ENCODE measurements at places on chromosomes 4 and X.
A peak's percentile ranks its signal among the peaks of the same experiment; 100 is the strongest.

- DNase-seq = no peak
These were observed 497.1 kb downstream of the FAT4 start for GRCh38 chr4:125811892-125812291.

DNA sequence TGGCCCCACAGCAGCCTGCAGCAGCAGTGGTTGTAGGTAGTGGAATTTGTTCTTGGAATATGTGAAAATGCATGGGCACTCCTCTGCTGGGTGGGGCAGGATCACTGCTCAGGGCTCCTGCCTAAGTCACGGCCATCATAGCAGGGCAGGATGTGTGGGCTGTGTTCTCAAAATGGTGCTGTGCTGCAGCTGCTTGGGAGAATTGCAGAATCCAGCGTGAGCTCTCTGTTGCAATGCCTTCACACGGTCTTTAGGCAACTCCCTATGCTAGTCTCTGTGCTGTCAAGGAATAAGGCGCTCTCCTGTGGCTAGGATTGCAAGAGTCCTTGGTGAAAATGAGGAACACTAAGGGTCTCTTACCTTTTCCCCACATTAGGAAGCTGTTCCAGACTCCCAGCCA, 42.9 kb downstream of the F8 start:
- no peak for DNase-seq

DNA sequence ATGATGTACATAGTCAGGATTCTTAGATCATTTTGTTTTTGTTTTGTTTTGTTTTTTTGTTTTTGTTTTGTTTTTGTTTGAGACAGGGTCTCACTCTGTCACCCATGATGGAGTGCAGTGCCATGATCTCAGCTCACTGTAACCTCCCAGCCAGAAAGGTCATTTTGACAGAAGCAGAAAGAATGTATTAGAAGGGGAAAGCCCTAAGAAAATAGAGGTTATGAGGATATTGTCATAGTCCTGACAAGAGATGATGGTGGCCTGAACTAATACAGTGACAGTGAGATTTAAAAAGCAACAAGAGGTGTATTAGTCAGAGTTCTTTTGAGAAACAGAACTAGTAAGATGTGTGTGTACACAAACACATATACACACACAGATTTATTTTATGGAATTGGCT, 503.3 kb downstream of the RPA4 start:
- DNase-seq = no peak

- DNase-seq = no peak
These were observed 9.9 kb downstream of the FHL1 start for GRCh38 chrX:136157187-136157586.

GRCh38 chr4:145132511-145133098, 34.5 kb downstream of the ABCE1 start:
- no peak for DNase-seq

GRCh38 chrX:119693996-119694451, 1.1 kb upstream of the SEPTIN6 start:
- DNase-seq = no peak

DNA sequence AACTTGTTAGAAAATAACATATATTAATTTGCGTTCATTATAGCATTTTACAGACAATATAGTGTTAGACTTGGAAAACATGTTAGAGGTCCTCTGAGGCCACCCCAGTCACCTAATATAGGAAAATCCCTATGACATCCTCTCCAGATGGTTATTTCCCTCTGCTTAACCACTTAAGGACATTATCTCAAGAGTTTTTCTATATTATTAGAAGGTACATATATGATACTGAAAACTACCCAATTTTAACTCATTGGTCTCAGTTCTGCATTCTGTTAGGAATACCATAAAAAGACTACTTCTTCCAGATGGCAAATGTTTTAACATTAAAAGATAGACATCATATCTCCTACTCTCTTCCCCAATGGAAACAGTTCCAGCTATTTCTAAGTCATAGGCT, 21.4 kb downstream of the PTPN13 start:
- DNase-seq = no peak

DNA sequence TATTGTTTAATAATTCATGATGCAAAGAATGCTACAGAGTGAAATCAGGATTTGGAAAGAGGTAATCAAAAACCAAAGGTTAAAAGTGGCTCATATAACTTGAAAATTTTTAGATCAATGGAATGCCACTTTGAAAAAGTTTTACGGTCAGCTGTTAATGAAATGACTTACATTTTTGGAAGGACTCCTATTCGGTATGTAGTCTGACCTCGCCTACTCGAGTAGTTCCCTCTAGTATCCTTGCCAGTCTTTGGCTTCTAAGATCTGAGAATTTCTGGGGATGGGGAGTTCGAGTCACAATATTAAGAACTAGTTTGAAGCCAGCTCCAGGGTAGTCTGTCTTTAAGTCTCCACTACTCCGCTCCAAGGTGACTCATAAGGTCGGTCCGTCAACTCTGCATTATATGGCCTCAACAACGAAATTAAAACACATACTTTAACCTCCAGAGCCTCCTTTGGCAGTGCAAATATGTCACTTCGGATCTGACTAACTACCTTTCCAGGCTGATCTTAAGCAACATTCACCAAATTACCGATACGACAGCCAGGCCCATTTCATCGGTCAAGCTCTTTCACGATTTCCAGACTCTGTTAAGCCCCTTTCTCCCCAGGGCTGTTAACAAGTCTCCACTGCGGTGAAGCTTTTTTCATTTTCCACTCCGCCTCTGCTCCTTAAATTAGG, 733 bp upstream of the NAA15 start:
- no peak for DNase-seq

DNA sequence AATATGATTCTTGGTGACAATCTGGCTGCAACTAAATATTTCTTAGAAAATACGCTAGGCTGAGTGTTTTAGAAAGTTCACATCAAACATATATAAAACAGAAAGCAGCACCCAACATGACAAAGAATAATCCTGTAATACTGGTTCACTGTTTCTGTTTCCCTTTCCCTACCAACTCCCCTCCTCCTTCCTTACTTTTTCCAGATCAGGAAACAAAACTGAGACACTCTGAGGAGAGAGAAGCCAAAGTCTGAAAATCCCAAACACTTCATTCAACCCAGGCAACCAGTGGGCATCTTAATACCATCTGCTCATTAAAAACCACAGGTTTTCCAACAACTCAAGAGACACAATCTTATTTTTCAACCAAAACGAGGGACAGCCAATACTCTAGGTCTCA, 160.4 kb upstream of the MAP3K15 start:
- DNase-seq = no peak

DNA sequence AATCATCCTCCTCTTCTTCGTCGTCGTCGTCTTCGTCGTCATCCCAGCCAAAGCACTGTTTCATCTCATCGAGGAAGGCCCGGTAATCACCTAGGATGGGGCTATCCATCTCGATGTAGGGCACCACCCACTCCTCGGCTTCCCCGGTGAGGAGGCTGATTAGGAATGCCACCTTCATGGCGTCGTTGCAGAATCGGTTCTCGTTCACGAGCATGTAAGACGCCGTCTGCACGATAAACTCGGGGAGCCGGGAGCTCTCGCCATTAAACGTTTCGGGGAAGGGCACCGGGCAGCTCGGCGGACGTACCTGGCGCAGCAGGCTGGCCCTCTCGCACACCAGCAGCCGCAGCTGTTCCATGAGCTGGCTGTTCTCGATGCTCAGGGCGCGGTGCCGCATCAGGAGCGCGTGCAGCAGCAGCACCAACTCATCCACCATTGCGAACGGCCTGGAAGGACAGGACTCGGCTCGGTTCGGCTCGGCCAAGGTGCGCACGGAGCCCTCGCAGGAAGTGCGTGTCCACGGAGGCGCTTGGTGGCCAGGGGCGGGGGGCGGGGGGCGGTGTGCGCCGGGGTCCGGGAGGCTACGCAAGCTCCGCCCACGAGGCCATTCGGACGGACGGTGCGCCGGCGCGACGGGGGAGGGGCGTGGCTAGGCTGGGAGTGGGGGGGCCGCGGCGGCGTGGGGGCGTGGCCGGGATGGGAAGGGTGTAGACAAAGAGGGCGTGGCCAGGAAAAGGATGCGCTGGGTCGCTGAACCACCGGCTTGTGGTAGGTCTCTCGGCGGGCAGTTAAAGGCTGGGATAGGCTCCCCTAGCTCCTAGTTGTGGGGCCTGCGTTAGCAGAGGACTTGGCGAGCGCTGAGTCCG, at the start of gene LDOC1:
TSS of gene LDOC1 (minus strand) at position 544 of the 866 bp plus-strand sequence. CDS start at position 436, 108 bp downstream.
- DNase-seq = peak; percentile 82

DNA sequence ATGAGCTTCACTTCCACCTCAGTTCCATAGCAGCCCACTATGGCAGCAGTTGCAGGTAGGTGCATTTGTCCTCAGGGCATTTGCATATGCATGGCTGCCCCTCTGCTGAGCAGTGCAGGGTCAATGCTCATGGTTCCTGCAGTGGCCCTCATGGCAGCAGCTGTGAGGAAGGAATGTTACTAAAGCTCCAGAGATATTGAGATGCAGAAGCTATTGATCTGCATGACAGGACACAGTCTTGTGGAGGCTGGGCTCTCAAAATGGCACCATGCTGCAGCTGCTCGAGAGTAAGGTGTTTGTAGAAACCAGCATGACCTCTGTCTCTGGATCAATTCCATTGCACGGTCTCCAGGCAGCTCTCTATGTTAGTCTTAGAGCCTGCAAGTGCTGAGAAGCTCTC, 179.2 kb upstream of the PCDH18 start:
- no peak for DNase-seq

- DNase-seq = no peak
These were observed 139.5 kb downstream of the PDGFRA start for GRCh38 chr4:54368281-54369265.

- no peak for DNase-seq
These were observed 90.5 kb upstream of the DDIT4L start for GRCh38 chr4:100280807-100281206.

- no peak for DNase-seq
These were observed 92.4 kb upstream of the PJA1 start for GRCh38 chrX:69257499-69258127.

DNA sequence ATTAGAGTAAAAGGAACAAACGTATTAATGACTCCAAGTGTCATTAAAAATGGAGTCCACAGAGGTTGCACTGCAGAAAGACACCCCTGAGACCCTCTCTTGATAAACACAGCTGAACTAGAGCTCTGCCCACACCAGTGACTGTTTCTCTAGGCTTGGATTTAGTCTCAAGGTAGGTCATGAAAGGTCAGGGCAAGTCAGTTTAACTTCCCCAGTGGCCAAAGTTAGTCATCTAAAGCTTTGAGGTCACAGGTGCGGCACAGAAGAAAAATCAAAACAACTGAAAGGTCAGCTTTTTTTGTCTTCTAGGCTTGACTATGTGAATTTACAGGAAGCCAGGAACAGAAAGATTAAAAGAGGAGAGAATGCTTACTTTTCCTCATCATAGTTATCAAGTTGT, 749.6 kb downstream of the RAB28 start:
- DNase-seq = no peak

DNA sequence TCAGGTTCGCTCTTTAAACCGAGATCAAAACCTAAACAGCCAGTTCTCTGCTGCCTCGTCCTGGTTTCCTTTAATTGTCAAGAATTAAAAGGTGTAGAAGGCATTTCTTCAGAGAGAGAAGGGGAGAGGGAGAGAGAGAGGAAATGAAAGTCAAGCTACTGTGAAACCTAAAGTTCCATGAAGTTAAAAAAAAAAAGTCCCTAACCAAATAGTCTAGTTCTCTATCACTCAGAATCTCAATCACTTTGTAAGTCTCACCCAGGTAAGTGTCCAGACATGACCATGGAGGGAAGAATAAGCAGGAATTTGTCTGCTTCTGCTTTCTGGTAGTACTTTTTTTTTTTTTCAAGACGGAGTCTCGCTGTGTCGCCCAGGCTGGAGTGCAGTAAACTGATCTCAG, 18.8 kb upstream of the SMIM14 start:
- DNase-seq = no peak

DNA sequence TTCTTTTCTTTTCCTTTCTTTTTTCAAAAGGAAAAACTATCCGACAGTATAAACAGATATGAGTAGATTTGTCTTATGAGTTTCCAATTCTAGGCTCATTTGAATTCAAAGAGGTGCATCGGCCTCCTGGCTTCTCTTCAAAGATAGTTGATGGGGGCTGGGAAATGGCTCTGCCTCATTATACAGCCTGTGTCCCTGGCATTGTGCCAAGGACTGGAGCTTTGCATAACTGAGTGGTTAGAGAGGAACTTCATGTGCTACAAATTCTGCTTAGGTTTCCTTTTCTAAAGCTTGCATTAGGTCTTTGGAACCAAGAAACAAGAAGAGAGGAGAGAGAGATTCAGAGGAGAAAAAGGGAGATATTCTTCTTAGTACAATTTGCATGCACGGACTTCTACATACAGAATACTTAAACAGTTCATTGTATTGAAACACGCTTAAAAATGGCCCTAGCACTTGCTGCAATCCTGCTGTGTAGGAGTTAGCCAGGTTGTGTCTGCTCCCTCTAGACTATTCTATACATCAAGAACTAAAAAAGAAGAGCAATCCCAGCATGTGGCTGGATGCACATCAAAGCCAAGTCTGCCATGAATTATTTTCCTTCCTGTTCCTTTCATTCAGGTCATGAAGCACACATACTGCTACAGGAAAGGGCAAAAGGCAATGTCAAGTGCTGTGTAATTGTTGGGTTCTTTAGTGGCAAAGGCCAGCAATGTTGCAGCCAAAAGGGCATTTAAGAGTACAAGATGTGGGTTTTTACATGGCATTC, 70.9 kb downstream of the INTS12 start:
- DNase-seq = no peak

- no peak for DNase-seq
These were observed 2323.6 kb upstream of the TENM3 start for GRCh38 chr4:179919587-179919986.

- DNase-seq = peak; percentile 48
These were observed 55.9 kb downstream of the FGFBP1 start for GRCh38 chr4:15882675-15883086.

- no peak for DNase-seq
These were observed 1054.2 kb downstream of the ARAP2 start for GRCh38 chr4:35189988-35190613.

- DNase-seq = no peak
These were observed 50.0 kb downstream of the CCNI start for GRCh38 chr4:77025643-77026321.

DNA sequence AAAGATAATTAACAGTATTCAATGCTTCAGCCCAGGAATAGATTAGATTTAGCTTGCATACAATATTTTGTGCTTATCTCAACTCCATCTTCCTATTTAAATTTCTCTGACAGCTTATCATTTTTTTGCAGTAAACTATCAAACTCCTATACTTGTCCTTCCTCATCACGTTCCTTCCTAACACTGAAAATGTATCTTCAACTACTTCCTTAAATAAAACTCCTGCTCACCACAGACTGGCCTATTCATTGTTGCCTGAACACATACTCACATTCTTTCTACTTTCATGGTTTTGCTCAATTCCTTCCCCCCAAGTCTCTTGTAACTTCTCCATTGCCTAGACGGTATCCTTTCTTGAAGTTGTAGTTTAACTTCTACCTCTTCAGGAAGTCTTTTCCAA, 28.5 kb upstream of the PTPN13 start:
- DNase-seq = no peak

DNA sequence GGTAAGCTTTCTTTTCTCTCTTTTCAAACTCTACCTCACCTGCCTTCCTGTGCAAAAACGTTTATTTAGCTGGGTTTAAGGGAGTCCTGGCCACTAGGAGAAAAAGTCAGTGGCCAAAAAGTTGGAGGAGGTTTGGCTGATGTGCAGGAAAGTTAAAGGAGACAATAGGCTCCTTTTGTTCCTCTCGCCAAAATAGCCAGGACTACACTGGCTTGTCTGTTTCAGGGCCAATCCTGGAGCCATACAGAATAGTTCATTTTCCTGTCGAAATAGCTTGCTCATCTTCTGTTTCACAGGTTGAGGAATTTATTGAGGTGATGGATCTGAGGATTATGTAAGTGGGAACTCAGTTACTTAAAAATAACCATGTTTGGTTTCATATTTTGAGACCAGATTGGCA, 423 bp downstream of the HEPH start:
- DNase-seq = no peak

GRCh38 chr4:154044108-154044531, 255.2 kb upstream of the SFRP2 start:
- DNase-seq = no peak
